ENCODE measurements at places on chromosomes 16 and 17.

DNA sequence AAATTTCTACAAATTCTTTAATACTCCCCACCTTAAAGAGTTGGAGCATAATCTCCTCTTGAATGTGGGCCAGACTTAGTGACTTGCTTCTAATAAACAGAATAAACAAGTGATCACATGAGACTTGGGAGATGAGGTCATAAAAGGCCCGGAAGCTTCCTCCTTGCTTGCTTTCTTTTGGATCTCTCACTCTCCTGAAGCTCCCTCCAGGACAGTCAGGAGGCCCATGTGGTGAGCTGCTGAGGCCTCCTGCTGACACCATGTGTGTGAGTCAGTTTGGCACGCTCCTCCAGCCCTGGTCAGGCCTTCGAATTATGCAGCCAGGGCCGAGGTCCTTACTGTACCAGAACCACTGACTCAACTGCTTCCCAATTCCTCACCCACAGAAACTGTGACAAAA is 53.2 kb downstream of the NDEL1 start:
- no peak for DNase-seq

- no peak for DNase-seq
Observed at GRCh38 chr17:56603486-56604238, 10.2 kb downstream of the NOG start.

DNA sequence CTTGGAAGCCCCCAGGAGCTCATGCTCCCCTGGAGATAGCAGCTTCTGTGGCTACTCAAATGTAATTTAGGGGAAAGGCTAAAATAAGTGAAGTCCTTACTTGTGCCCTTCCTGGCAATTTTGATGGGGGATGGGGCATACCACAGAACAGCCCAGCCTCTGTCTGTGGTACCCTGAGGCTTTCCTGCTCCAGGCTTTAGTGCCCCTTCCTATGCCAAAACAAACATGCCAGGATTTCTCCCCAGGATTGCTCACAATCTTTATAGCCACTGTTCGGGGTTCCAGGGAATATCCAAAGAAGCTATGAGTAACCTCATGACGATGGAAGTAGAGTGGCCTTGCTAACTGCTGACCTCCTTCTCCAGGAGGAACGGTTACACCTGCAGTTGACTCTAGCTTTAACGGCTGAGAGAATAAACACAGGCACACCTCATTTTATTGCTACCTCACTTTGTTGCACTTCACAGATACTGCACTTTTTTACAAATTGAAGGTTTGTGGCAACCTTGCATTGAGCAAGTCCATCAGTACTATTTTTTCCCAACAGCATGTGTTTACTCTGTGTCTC is 24.9 kb downstream of the CCL4 start:
- DNase-seq: no peak

DNA sequence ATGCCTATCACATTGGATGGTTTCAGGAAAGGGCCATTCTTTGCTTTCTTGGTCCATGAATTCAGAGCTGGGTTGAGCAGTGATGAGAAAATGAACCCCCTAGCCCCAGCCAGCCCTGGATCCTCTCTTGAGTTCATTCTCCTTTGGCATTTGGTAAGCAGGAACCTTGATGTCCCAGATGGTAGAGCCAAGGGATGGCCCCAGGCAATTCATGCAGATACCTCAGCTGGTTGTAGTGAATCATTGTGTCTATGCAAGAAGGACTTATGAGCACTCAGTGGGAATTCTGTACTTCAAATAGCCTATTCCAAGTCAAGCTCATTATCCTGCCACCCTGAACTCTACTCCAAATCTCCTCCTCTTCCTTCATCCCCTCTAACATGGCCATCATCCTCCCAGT is 412.7 kb downstream of the UTP18 start:
- no peak for DNase-seq

DNA sequence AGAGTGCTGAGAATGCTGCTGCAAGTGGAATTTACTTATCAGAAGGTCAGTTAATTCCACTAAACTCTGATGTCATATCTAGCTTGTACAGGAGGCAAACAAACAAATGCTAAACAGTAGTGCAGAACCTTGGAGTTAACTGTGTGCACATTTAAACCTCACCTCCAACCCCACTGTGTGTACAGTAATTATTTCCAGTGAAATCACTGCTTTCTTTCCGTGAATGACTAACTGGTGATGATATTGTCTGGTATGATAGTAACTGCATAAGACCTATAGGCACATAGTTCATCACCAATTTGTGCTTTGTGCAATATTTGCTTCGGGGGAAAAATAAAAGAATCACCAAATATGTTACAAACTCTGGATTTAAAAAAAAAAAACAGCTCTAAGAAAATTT is 492.5 kb upstream of the HSBP1 start:
- no peak for DNase-seq

Measured in neuronal stem cell (in vitro differentiated cells).